ENCODE measurements at places on chromosomes 7 and 10.

DNA sequence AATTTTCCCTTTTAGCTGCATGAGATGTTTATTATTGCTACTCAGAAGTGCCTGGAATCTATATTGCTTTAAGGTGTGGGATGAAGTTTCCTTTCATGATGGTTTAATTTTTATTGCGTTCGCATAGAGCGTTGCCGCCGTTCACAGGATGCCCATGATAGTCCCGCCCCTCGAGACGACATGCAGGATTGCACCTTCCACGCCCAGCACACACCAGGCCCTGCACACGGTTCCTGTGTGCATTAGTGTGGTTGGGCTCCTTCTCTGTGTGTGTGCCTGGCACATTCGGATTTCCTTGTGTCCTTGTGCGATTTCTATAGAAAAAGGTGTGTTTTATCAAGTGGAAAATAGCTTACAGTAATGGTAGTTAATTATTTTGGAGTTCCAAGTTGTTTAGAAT is 42.1 kb downstream of the MGMT start:
- H3K36me3 ChIP-seq = no peaks in the 10 kb centered on the region
- H3K27me3 ChIP-seq = no peaks in the 10 kb centered on the region
- DNase-seq = no peak
- H3K4me3 ChIP-seq = no peak overlapping the region

- H3K4me3 ChIP-seq = no peak overlapping the region
- no peaks in the 10 kb centered on the region for H3K27me3 ChIP-seq
- peaks cover 9% of the 10 kb centered on the region for H3K36me3 ChIP-seq
- no peak overlapping the region for H3K27ac ChIP-seq
- DNase-seq = no peak
Measured at GRCh38 chr7:127892488-127893314, 138.5 kb downstream of the LRRC4 start.

DNA sequence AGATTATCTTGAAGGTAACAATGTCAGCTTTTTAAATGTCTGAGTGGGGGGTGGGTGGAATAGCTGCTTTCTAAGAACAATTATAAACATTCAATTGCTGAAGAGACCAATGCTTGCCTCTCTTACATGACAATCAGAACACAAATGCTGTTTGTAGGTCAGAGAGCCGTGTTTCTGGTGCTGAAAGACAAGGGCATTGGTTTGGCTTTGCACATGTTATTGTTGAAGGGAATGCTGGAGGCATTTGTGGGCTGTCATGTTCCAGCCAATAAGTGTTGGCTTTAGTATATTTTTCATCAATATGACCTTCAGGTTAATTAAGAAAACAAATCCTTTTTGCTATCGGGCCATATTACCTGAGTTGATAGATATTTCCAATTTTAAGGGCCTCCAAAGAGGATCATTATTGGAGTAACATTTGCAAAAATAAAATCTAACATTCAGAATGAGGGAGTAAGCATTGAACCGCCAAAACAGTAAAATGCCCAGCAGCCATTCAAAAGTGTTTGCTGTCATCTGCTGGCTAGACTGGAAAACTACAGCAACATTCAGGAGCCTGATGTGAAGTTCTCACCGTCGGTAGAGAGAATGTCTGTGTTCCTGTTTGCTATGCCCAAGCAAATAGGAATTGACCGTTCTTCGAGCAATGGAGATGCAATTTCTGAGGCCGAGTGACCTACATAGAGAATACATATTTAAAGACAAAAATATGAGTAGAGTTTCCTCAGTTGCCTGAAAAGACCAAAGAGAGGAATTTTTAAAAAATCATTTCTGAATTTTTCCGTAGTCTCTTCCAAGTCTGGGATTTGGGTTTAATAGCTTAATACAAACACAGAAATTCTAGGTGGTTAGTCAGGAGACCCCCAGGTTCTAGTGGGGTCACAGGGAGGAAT is 118.9 kb downstream of the APBB1IP start:
- no peak overlapping the region for H3K27ac ChIP-seq
- H3K4me1 ChIP-seq = peaks cover 7% of the 10 kb centered on the region
- H3K4me3 ChIP-seq = no peak overlapping the region
- peak; percentile 13 for DNase-seq
- no peaks in the 10 kb centered on the region for H3K36me3 ChIP-seq

DNA sequence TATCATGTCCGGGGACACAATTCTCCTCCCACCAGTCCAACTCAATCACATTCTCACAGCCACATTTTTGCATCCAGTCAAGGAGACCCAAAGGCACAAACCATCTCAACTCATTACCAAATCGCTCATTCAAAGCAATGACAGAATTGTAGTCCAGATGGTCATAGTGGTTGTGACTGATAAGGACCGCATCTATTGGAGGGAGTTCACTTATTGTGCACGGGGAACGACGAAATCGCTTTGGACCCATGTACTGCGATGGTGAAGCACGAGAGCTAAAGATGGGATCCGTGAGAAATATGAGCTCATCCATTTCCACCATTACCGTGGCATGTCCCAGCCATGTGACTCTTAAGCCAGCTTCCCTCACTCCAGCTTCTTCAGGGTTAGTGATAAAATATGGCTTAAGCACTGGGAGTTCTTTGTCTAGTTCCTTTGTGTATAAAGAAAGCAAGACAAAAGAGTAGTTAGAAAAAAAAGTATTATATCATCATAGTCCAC is 29.1 kb downstream of the NAPEPLD start:
- H3K4me1 ChIP-seq = no peaks in the 10 kb centered on the region
- no peaks in the 10 kb centered on the region for H3K27me3 ChIP-seq
- DNase-seq = no peak
- H3K36me3 ChIP-seq = peaks cover 5% of the 10 kb centered on the region

DNA sequence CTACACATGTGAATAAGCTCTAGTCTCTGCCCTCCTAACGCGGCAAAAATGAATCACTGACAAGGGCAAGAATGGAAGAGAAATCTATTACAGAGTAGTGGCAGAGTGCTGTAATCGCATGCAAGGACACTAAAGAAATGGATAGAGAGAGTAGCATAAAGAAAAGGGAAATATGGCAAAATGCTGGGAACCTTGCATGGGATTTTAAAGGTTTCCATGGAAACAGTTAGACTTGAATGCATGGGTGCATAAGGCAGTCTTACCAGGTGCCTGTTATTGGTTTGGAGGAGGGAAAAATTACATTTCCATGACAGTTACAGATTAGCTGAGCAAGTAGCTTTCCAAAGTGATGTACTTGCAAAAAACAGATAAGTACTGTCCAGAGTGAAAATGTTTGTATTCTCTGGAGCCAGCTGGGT is 233.4 kb downstream of the PTN start:
- H3K27me3 ChIP-seq = no peaks in the 10 kb centered on the region
- no peak for DNase-seq
- H3K4me1 ChIP-seq = no peaks in the 10 kb centered on the region
- no peak overlapping the region for H3K27ac ChIP-seq
- no peak overlapping the region for H3K4me3 ChIP-seq

- DNase-seq = no peak
- H3K4me3 ChIP-seq = no peak overlapping the region
- H3K36me3 ChIP-seq = no peaks in the 10 kb centered on the region
- no peak overlapping the region for H3K27ac ChIP-seq
Measured at GRCh38 chr10:131722525-131723264, 178.1 kb upstream of the PPP2R2D start.

DNA sequence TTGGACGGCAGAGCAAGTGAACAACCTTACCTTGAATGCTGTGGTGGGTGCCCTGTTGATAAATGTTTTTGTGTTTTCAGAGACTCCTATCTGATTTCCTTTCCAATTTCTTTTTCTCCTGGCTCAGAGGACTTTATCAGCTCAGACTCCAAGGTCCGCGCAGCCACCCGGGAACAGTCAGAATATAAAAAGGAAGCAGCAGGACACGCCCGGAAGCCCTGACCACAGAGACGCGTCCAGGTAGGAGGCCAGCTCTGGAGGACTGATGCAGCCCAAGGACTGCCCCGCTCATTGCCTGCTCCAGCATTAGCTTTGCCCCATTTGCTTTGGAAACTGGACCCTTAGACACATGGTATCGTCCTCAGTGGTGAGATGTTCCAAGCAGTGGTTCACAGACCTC is 61.3 kb downstream of the TACC2 start:
- peak overlapping the region; percentile 59 for H3K27ac ChIP-seq
- no peaks in the 10 kb centered on the region for H3K27me3 ChIP-seq
- H3K36me3 ChIP-seq = no peaks in the 10 kb centered on the region
- no peak for DNase-seq

GRCh38 chr7:16900209-16900768 is 18.5 kb upstream of the AGR3 start:
- DNase-seq = no peak
- no peak overlapping the region for H3K27ac ChIP-seq
- H3K36me3 ChIP-seq = no peaks in the 10 kb centered on the region
- H3K4me1 ChIP-seq = peaks cover 8% of the 10 kb centered on the region
- no peaks in the 10 kb centered on the region for H3K27me3 ChIP-seq

GRCh38 chr7:108094346-108094745 is 35.8 kb downstream of the LAMB4 start:
- H3K36me3 ChIP-seq = no peaks in the 10 kb centered on the region
- no peak overlapping the region for H3K27ac ChIP-seq
- no peak overlapping the region for H3K4me3 ChIP-seq
- no peaks in the 10 kb centered on the region for H3K27me3 ChIP-seq
- no peak for DNase-seq

- H3K27me3 ChIP-seq = no peaks in the 10 kb centered on the region
- H3K27ac ChIP-seq = no peak overlapping the region
- peak; percentile 86 for DNase-seq
- H3K4me3 ChIP-seq = no peak overlapping the region
- no peaks in the 10 kb centered on the region for H3K36me3 ChIP-seq
Measured at GRCh38 chr7:101527844-101528667, 101.0 kb downstream of the MYL10 start.

GRCh38 chr7:142720172-142720773 is 29.0 kb upstream of the PRSS1 start:
- H3K27me3 ChIP-seq = no peaks in the 10 kb centered on the region
- H3K4me1 ChIP-seq = no peaks in the 10 kb centered on the region
- H3K4me3 ChIP-seq = no peak overlapping the region
- no peak overlapping the region for H3K27ac ChIP-seq
- DNase-seq = no peak

GRCh38 chr7:132998763-132999162 is 83.1 kb downstream of the CHCHD3 start:
- peak overlapping the region; percentile 11 for H3K27ac ChIP-seq
- peak; percentile 47 for DNase-seq
- no peak overlapping the region for H3K4me3 ChIP-seq
- H3K4me1 ChIP-seq = peaks cover 15% of the 10 kb centered on the region
- no peaks in the 10 kb centered on the region for H3K36me3 ChIP-seq

DNA sequence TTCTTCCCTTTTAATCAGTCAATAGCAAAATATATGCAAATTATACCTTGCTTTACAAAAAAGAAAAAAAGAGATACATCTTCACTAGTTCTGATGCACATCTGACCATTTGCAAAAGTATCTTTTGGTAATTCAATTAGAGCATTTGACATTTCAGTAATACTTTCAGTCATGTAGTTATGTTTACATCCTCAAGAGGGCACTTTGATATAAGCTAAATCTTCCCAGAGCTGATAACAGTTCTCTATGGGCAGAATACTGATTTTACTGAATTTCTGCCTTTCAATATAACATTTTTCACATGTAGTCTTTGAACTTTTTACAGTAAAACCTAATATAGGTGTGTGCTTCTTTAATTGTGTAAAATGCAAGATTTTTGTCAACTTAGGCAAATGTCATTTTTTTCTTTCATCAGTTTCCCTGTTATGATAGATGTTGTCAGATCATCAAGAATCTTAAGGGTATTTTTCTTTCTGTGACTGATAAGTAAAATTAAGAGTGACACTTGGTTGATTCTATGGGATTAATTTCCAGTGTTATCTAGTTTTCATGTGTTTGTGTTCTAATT is 703.5 kb upstream of the SEMA3D start:
- no peak overlapping the region for H3K4me3 ChIP-seq
- no peak for DNase-seq
- H3K36me3 ChIP-seq = no peaks in the 10 kb centered on the region
- no peak overlapping the region for H3K27ac ChIP-seq
- H3K4me1 ChIP-seq = no peaks in the 10 kb centered on the region
- H3K27me3 ChIP-seq = no peaks in the 10 kb centered on the region

DNA sequence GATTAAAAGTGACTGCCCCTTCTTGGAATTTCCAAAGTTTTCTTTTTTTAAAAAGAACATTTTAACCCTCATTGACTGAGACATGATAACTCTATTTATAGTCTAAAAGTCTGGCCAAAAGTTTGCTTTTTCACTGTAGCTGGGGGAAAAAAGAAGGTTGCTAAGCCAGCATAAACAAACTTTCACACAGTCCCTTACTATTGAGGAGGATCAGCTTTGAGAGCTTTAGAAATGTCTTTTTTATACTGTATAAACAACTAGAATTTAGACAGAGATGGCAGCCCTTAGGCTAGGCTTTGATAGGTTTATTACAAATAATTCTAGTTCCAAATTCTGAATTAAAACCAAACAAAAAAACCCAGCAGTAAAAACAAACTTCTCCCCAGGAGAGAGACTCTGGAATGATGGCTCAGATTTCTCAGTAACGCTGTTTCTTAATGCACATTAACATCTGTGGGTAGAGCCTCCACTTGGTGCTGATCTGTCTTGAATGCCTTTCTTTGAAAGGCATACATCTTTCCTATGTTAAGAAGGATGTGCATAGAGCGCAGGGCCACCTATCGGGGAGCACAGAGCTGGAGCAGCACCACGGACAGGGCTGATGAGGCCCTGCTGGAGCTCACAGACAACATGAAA is 100.9 kb upstream of the PDLIM1 start:
- peak overlapping the region; percentile 3 for H3K27ac ChIP-seq
- no peak overlapping the region for H3K4me3 ChIP-seq
- peaks cover 6% of the 10 kb centered on the region for H3K4me1 ChIP-seq
- DNase-seq = peak; percentile 28
- no peaks in the 10 kb centered on the region for H3K36me3 ChIP-seq

DNA sequence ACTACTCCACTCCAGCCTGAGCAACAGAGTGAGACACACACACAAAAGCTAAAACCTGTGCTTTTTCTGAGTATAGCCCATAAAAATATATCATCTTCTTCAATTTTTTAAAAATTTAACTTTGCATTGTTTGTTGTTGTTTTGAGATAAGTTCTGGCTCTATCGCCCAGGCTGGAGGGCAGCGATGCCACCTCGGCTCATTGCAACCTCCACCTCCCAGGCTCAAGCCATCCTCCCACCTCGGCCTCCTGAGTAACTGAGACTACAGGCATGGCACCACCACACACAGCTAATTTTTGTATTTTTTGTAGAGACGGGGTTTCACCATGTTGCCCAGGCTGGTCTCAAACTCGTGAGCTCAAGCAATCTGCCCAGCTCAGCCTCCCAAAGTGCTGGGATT is 14.3 kb upstream of the TLX1 start:
- no peaks in the 10 kb centered on the region for H3K36me3 ChIP-seq
- DNase-seq = no peak
- H3K4me1 ChIP-seq = peaks cover 7% of the 10 kb centered on the region
- H3K27ac ChIP-seq = no peak overlapping the region
- H3K4me3 ChIP-seq = no peak overlapping the region
- no peaks in the 10 kb centered on the region for H3K27me3 ChIP-seq

GRCh38 chr10:17006631-17007417 is 122.8 kb downstream of the CUBN start:
- H3K36me3 ChIP-seq = no peaks in the 10 kb centered on the region
- no peak overlapping the region for H3K4me3 ChIP-seq
- no peaks in the 10 kb centered on the region for H3K27me3 ChIP-seq
- peaks cover 86% of the 10 kb centered on the region for H3K4me1 ChIP-seq

GRCh38 chr10:48651839-48652238 is 32.8 kb upstream of the WDFY4 start:
- H3K36me3 ChIP-seq = no peaks in the 10 kb centered on the region
- no peak overlapping the region for H3K27ac ChIP-seq
- no peak for DNase-seq
- peaks cover 9% of the 10 kb centered on the region for H3K4me1 ChIP-seq
- H3K4me3 ChIP-seq = no peak overlapping the region
- H3K27me3 ChIP-seq = no peaks in the 10 kb centered on the region

GRCh38 chr10:92124616-92125143 is 166.2 kb downstream of the CPEB3 start:
- H3K4me3 ChIP-seq = no peak overlapping the region
- DNase-seq = peak; percentile 62
- peak overlapping the region; percentile 94 for H3K27ac ChIP-seq
- no peaks in the 10 kb centered on the region for H3K27me3 ChIP-seq
